ENCODE measurements at places on chromosomes 12 and 14.

GRCh38 chr12:53754188-53754585 is 2.4 kb upstream of the CISTR start:
- DNase-seq = no peak

GRCh38 chr12:93380480-93381121 is 2.9 kb downstream of the NUDT4 start:
- no peak for DNase-seq

- DNase-seq = no peak
Measured at GRCh38 chr12:96303653-96304052, 96.6 kb downstream of the CDK17 start.

DNA sequence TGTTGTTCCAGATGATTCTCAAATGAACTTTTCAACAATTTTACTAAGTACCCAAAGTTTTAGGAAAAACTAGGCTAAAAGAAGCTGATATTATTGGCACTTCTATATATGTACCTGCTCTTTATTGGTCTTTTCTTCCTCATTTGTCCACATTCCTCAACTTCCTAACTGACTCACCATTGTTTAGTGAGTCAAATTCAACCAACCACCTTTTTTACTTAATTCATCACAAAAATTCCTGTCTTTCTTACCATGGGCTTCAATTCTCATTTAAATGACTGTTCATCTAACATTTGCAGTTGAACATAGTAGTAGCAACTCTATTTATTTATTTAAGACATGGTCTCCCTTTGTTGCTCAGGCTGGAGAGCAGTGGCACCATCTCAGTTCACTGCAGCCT is 47.6 kb upstream of the SLC2A13 start:
- no peak for DNase-seq

DNA sequence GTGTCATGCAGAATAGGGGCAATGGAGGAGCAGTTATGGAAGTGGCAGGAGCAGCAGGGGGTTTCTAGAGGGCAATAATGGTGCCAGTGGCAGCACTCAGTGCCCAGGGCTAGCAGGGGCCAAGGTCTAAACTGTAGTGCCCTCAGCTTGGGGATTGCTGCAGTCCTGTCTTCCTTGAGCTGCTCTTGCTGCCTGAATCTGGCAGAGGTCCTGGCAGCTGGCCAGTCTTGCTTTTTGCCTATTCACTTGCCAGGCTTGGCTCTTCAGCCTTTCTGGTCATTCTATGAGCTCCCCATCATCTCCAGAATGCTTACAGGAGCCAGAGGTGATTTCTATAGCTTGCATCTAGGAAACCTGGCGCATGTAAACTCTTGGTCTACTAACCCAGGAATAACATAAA is 72.0 kb downstream of the SUDS3 start:
- DNase-seq = no peak

DNA sequence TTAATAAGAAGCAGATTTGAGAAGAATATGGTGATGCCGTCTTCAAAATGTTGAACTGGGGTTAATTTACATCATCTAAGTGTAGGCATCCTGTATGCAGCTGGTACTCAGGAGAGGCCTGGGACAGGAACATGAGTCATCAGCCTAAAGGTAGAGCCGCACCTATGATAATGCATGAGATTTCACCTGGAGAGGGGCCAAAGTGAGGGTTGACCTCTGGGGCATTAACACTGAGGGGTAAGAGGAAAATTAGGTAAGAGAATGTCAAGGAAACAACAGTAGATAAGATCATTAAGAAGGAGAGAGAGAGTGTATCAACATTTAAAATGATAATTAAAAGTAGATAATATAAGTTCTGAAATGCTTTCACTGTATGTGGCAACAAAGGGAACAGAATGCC is 20.2 kb upstream of the SSTR1 start:
- DNase-seq = no peak
